ENCODE measurements at places on chromosomes 6 and 20.

DNA sequence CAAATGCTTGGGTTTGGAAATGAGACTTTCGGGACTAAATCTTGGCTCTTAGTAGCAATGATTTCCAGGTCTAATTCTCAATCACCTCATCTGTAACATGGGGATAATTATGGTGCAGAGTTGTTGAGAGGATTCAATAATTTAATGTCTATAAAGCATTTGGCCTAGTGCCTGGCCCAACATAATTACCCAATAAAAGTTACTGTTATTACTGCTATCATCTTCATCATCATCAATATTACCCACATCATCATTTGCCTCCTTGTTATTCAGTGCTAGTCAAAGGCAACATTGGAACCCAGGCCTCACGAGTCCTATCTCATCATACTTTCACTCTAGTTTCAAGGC is 34.5 kb upstream of the RSPO3 start:
- no peak for DNase-seq

DNA sequence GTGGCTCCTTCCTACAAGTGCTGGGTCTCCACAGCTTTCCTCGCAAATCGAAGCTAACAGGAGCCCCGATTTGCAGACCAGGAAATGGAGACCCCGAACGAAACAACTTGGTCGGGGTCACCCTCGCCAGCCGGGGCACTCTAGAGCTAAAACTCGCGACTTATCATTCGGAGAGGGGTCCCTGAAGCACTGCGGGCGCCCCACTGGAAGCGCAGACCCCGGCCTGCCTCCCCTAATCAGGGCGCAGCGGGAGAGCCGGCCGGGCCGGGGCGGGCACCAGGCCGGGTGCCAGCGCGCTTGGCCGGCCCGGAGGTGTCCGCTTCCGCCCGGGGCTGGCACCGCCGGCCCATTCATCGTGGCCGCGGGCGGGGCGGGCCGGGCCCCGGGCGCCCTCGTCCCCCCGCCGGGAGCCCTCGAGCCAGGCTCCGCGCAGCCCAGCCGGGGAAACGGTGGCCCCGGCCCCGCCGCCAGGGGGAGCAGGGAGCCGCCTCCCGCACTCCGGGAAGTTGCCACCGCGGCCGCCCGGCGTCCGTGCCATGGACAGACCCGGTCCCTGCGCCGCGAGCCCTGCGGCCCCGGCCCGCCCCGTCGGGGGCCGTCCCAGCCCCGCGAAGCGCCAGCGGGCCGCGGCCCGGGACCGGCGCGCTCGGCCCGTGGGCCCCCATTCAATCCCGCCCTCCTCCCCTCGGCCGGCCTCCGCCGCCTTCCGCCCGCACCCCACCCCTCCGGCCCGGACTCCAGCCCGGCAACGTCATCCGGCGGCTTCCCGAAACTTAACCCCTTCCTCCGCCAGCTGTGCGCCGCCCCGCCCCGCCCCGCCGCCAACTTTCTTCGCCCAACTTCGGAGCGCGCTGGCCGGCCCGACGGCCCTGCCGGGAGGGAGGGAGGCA is 961 bp downstream of the RRBP1 start:
- peak; percentile 81 for DNase-seq

DNA sequence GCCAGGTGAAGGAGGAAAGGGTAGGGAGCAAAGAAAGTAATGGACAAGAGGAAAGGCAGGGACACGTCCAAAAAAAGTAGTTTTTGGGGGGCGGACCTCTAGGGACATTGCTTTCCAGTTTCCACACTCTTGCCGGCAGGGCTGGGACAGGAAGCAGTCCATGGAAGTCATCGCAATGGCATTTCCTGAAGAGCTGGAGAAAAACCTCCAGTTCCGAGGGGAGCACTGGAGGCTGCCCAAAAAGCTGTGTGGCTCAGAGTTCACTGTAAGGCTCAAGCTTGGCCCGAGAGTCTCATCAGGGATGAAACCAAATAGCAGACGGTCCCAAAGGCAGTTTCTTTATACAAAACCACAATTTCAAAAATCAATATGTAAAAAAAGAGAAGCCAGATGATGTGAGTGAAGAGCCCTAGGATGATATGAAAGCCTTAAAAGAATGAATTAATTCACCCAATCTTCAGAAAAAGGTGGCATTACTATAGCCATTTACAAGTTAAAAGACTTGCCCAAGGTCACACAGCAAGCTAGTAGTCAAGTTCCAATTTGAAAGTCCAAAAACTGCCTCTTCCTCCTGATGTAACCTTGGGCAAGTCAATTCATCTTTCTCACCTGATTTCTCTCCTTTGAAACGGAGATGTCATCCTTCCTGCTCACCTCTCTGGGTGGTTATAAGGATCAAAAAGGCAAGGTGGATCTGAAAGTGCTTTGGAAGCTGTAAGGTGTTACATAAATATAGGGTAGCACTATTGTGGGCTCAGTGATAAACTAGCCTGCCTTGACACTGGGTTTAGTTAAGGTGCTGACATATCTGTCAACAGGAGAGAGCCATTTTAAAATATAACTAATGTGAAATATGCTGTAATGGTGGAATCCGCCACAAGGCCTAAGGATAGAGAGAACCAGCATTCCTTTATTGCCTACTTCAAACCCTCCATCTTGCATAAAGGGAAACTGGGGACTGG is 9.1 kb downstream of the BCL2L1 start:
- DNase-seq = peak; percentile 58

DNA sequence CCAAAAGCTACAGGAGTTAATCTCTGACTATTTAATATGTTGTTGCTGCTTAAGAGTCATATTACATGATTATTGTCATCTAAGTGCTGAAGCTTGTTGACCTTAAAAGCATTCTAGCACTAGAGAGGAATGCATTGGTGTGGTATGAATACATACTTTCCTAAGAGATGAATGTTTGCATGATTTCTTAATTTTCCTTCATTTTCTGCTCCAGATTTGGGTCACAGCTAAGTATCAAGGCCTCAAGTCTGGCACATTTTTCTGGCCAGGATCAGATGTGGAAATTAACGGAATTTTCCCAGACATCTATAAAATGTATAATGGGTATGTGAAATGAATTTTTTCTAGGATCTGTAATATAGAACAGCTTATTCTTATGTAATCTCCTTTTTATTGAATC is 53.6 kb downstream of the ENPP1 start:
- DNase-seq = no peak

DNA sequence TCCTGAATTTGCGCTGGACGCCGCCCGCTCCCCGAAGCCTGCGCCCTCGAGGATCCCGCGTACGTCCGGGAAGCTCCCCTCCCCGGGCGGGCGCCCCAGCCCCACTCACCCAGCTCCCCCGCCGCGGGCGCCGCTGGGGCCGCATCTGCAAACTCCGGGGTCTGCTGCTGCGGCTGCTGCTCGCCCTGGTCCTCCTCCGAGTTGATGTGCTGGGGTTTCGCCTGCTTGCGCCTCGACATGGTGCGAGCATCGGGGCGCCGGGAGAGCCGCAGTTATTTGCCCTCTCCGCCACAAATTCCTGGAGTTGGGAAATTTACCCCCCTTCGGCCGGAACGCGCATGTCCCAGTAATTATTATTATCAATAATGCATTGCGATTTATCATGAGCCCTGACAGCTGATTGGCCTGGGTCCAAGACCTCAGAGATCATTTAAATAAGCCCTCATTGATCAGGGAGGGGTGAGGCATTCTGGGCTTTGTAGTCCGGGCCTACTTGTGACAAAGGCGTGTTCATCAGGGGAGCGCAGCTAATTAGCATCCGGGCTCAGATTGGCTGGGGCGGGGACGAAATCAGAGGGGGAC is at the start of gene SALL4:
TSS of gene SALL4 (minus strand) at position 352 of the 582 bp plus-strand sequence. CDS start at position 239, 113 bp downstream.
- DNase-seq = no peak

DNA sequence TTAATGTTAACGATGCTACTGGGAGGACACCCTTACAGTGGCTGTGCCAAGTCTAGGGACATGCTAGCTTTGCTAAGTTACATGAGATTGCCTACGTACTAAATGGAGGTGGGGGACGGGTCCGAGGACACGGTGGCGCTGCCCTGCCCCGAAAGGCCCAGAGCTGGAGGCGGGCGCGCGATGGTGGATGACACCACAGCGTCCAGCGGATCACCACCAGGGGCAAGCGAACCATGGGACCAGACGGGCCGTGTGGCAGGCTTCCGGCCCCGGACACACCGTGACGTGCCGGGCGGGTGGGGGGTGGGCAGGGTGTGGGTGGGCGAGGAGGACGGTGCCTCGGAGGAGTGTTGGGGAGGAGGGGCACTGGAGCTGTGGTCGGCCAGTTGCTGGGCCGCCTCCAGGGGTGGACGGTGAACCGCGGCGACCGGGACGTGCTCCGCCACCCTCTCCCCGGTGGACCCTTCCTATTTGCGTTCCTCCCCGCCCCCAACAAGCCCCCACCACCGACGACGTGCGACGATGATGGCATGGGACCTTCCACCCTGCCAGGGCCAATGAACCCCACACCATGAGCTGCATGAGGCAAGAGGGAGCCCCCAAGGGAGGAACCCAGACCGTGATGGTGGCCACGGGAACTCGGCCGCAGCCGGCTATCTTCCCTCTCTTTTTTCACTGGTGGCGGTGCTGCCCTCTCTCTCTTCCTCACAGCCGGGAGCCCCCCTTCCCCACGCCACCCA is 773.3 kb upstream of the DEFB115 start:
- no peak for DNase-seq

GRCh38 chr6:108791700-108792099 is 56.5 kb upstream of the ARMC2 start:
- no peak for DNase-seq

DNA sequence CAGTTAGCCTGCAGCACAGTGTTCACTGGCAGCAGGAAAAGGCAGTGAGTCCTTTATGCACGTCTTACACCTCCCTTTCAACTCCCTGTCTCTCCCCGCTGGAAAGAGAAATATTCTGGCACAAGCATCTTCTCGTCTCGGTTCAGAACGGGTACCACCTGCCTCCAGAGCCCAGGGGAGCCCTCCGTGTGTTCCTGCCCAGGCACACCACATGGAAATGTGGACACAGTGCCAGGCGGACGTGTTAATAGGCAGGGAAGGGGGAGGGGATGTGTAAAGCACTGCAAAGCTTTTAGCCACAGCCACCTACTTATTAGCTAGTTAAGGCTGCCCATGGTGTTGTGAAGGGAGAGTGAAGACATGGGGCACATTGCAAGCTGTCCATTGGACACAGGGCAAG is 219.7 kb downstream of the FARS2 start:
- no peak for DNase-seq

DNA sequence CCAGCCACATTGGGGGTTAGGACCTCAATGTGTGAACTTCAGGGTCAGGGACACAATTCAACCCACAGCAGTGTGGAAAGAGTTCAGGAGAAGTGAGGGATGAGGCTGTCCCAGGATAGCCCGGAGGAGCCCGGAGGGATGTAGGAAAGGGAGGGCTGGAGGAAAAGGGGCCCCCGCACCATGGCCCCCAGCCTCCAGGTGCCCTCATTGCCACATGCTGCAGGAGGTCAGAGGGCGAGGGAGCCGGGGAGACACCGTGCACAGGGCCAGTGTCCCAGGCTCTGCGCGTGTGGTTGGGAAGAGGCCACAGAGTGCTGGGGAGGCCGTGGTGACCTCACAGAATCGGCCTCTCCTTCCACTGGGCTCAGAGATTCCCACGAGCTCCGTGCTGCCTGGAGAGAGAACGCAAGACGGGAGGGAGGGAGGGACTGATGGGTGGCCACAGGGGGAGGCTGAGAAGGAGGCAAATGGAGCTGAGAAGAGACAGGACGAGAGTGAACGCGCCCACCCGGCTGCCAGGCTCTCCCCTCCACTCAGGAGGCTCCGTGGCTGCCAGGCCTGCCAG is 215.1 kb downstream of the DLL1 start:
- DNase-seq = no peak

DNA sequence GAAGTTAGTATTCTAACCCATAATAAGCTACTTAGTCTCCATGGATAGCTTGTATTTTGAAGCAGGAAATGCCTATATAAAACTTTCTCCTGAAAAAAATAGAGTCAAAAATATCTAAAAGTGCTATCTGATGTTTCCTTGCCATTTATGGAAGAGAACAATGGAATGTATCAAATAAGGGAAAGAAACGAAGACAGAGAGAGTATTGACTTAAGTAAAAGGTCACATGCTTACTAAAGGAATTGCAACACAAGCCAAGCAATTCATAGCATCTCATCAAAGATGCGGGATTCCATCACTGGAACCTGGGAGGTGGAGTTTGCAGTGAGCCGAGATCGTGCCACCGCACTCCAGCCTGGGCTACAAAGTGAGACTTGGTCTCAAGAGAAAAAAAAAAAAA is 112.9 kb upstream of the DTNBP1 start:
- DNase-seq = no peak

GRCh38 chr6:111536910-111537527 is 54.0 kb upstream of the REV3L start:
- no peak for DNase-seq

GRCh38 chr6:150406948-150407347 is 38.1 kb downstream of the IYD start:
- no peak for DNase-seq

All from mucosa of gallbladder (tissue), 1 donor.